NCI-H2081 (cell line): ENCODE measurements at places on chromosomes 6 and 20.

DNA sequence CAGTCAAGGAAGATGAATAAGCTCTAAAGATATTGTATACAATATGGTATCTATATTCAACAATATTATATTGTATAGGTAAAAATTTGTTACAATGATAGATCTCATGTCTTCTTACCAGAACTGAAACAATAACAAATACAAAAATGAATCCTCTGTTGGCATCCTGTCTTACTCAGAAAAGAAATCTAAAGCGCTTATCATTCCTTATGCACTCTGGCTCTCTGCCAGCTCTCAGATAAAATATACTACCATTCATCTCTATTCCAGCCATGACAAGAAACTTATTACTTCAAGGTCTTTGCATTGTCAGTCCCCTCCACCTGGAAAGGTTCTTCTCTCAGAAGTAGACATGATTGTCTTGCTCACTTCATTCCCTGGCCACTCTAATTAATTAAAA, 138.6 kb downstream of the THEMIS start:
- no peak for DNase-seq

GRCh38 chr20:64052987-64053840, 3.8 kb upstream of the SOX18 start:
- no peak for DNase-seq

DNA sequence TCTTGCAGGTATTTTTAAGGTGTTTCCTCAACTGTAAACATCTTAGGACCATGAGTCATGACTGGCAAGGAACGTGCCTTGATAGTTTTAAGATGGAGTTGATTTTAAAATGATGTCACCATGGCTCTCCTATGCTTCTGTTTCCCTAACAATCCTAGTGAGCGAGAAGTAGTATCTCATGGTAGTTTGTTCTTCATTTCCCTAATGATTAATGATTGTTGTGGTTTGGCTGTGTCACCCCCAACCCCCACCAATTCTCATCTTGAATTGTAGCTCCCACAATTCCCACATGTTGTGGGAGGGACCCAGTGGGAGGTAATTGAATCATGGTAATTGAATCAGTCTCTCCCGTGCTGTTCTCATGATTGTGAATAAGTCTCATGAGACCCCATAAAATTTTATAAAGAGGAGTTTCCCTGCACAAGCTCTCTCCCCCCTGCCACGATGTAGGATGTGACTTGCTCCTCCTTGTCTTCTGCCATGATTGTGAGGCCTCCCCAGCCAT, 16.8 kb upstream of the BNIP5 start:
- DNase-seq = no peak

GRCh38 chr6:149026530-149026942, 279.7 kb downstream of the UST start:
- peak; percentile 54 for DNase-seq

GRCh38 chr6:23414051-23414445, 712.0 kb upstream of the NRSN1 start:
- DNase-seq = peak; percentile 37

DNA sequence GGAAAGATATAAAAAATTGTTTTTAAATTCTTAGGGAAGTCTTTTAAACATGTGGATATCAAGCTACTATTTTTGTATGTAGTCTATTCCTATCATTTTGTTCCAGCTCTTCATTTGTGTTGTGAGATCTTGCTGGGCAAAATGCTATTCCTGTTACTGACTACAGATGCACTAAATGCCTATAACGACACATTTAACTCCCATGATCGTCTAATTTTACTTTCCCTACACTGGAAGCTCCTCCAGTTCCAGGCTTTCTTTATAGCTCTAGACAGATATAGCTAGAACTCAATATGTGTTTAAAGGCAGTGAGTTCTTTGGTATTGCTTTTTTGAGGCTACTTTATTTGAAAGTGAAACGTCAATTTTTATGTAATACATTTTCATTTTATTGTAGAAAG, 971.5 kb upstream of the CITED2 start:
- no peak for DNase-seq

DNA sequence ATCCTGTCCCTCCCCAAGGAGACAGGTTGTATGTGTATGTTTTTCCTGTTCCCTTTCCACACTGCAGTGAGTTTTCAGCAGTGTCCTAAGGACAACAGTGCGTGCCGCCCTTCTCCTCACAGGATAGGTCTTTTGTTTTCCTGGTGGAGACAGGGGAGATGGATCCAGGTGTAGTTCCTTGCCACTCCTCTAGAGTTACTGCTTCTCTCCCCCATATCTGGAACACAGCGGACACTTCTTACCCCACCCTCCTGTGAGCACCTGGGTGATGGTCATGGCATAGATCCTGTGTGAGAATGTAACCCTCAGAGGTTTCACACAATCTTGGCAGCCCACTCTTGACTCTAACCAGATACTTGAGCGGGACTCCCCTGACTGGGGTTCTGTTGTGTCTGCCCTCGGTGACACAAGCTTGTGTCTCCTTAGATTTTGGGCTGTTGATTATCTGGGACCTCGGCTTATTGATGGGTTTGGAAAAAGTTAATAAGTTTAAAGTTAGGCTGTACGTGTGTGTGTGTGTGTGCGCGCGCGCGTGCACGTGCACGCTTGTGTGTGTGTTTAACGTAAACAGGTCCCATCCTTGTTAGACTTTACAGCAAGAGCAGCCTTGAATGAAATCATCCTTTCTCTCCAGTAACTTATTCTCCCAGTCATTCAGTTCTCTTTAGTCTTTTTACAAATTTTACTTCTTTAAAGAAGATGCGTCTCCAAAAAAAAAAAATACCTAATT, 131.3 kb upstream of the EDN1 start:
- DNase-seq = no peak

DNA sequence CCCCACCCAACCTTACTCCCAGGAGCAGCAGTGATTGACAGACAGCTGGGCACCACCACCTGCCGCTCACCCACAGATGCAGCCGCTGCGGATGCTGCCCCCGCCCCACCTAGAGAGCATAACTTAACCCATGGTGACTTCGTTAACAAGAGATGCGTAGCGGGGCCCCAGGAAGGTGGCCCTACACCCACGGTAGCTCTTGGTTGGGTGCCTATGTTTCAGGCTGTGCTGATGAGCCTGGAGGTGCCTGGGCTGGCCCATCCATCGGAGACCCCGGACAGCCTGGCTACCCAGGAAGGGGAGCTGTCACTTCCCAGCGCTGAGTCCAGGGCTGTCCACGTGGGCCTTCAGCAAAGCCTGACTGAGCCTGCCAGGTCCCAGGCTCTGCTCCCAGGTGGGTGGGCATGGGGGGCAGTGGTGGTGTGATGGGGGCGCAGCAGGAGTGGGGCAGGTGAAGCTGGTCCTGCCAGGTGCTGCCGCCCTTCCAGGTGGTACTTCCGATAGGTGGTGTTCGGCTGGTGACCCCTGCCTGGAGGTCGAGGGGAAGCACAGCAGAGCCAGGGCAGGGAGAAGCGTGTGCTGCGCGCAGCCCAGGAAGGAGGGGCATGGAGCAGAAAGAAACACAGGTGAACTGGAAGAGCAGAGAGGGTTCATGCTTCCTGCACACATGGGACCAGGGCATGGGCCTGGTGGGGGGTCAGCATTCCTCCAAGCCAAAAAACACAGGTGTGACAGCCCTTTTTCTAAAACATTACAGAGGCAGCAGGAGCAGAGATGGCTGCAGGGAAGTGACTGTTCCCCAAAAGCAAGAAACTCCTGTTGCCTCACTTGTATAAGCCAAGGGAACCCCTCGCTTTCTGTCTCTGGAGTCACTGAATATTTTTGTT, 56.9 kb downstream of the SYNJ2 start:
- no peak for DNase-seq

DNA sequence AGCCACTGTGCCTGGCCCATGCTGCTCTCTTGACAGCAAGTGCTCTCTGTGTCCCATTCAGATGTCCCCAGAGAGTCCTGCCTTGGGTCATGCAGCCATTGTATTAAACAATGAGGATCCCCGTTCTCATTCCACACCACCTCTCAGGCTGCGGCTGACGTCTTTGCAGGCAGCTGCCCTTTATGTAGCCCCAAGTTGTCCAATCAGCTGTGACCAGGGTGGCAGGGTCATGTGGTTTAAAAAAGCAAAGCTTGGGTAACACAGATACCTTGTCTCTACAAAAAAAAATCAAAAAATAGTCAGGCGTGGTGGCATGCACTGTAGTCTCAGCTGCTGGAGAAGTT, 13.2 kb downstream of the GCNT2 start:
- no peak for DNase-seq

- DNase-seq = no peak
These were observed 33.3 kb downstream of the FAM50B start for GRCh38 chr6:3882431-3882830.

GRCh38 chr20:31713312-31714273, 9.1 kb downstream of the BCL2L1 start:
- DNase-seq = no peak

- DNase-seq = no peak
These were observed 53.8 kb downstream of the ABHD12 start for GRCh38 chr20:25336561-25337422.

GRCh38 chr6:148144917-148145521, 197.6 kb upstream of the SASH1 start:
- peak; percentile 75 for DNase-seq

GRCh38 chr6:143396497-143397226, 53.8 kb downstream of the ADAT2 start:
- no peak for DNase-seq

DNA sequence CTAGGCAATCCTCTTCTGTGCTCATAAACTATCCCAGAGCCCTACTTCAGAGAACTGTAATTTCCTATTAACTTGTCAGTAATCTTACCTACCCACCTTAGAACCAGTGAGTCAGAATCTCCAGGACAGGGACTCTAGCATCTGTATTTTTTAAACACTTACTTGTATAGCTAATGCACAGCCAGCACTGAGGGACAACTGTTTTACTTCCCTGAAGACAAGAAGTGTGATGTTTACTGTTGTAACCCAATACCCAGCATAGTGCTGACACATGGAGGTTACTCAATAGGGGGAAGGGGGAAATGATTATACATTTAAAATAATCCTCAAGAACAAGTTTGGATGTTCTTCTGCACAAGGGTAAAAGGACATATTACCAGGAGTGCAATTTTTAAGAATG, 130.8 kb downstream of the BTBD9 start:
- DNase-seq = no peak

- no peak for DNase-seq
These were observed 1.1 kb downstream of the TMEM151B start for GRCh38 chr6:44271406-44271723.

DNA sequence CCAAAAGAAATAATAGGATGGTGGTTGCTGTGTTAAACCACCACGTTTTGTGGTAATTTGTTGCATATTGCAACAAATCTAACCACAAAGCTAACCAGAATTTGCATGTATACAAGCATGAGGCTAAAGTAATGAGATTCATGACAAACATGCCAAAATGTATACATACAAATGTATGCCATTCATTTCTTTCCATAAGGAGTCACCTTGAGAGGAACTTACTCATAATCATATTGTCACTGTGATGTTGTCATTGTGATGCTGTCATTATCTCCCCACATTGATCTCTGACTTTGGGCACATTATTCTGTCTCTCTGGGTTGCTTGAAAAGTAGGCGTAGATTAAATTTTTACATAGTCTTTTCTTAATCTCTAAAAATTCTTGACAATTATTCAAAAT, 886.8 kb upstream of the FLRT3 start:
- DNase-seq = no peak

DNA sequence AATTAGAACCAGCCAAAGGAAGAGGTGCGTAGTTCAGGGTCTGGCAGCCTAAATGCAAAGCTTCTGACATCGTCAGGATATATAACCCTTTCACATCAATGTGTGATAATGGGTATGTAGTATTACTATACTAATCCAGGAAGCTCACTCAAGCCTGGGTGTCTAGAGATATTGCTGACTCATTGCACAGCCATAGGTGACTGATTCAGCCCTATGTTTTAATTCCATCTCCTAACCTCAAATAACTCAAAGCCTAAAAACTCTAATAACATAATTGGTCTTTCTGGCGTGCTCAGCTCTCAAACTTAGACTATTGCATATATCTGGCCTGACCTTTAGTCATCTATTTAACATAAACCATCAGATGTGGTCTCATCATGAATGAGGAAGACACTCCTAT, 658.4 kb downstream of the TBC1D32 start:
- DNase-seq = no peak

- DNase-seq = no peak
These were observed 515.5 kb downstream of the COL12A1 start for GRCh38 chr6:74690365-74690764.

DNA sequence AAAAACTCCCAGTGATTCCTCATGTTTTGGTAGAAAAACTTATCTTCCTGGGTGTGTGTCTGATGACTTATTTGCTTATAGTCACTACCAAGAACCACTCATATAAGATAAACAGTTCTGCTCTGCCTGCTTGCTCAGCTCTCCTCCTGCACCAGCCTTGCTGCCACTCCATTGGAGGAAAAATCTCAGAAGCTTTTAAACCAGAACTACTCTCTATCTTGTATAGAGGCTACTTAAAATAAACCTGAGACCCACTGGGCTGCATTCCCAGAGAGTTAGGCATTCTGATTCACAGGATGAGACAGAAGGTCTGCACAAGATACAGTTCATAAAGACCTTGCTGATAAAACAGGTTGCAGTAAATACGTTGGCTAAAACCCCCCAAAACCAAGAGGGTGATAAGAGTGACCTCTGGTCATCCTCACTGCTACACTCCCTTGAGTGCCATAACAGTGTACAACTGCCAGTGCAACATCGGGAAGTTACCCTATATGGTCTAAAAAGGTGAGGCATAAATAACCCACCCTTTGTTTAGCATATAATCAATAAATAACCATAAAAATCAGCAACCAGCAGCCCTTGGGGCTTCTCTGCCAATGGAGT, 728.3 kb downstream of the EPHA7 start:
- DNase-seq = no peak

DNA sequence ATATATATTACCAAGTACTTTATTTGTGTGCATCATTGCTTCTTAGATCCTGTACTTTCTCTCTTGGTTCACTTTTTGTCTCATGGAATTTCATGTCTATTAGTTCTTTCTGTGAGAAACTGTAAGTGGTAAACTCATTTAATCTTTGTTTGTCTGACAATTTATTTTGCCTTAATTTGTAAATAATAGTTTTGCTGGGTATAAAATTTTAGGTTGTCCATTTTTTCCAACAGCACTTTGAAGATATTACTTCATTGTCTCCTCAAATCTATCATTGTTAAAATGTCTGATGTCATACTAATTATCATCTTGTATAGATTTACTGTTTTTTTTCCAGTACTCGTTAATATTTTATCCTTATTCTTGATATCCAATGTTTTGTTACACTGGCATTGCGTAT, 205.2 kb upstream of the CDYL start:
- no peak for DNase-seq

GRCh38 chr6:106170030-106170791, 84.1 kb downstream of the PRDM1 start:
- no peak for DNase-seq

DNA sequence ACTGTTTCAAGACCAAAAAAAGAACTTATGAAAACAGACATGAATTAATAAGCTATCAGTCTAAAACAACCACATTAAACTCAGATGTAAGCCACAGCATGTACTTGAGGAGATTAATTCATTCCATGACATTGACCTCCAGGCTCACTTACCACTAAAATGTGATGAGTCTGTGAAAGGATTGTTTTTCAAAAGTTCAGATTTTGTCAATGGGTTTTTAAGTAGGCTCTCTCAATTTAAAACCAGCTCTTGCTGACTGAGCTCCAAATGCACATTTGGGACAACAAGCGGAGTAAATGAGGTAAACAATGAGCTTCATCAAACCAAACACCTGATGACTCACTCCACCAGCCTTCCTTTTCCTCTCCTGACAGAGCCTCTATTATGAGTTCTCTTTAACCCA, 197.0 kb downstream of the SIM1 start:
- no peak for DNase-seq

GRCh38 chr6:73942592-73943186, 246.7 kb downstream of the CD109 start:
- DNase-seq = no peak

GRCh38 chr20:22768266-22769178, 184.2 kb upstream of the FOXA2 start:
- DNase-seq = no peak
